ENCODE measurements at places on chromosomes 11 and 22.

- DNase-seq, result peak; percentile 76
These were observed 4.4 kb upstream of the PRR5 start for GRCh38 chr22:44697423-44698141.

DNA sequence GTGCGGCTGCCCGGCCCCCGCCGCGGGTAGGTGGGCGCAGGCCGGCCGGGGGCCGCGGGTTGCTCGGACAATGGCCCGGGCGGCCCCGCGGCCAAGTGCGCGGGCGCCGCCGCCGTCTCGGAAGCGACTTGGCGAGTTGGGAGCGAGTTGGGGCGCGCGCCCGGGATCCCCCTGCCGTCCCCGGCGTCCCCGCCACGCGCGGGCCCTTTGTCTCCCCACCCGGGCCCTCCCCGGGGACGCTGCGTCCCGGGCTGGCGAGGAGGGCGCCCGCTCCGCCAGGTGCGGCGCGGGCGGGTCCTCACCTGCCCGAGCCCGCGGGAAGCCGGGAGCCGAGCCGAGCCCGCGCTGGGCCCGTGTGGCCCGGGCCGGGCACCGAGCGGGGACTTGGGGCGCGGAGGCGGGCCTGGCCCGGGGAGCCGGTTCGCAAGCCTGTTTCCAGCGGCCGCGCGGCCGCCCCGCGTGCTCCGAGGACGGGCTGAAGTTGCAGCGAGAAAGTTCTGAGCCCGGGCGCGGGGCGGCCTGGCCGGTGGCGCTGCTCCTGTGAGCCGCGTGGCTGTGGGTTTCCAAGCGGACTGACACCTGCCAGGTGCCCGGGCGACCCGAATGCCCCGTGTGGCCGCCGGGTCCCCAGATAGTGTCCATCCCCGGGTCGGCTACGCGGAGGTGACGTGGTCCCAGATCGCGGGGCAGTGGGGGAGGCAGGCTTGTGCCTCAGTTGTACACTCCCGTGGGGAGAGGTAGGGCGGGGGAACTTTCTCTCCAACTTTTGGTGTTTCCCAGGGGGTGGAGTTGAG, 586 bp downstream of the LRP5 start:
- peak; percentile 18 for DNase-seq

DNA sequence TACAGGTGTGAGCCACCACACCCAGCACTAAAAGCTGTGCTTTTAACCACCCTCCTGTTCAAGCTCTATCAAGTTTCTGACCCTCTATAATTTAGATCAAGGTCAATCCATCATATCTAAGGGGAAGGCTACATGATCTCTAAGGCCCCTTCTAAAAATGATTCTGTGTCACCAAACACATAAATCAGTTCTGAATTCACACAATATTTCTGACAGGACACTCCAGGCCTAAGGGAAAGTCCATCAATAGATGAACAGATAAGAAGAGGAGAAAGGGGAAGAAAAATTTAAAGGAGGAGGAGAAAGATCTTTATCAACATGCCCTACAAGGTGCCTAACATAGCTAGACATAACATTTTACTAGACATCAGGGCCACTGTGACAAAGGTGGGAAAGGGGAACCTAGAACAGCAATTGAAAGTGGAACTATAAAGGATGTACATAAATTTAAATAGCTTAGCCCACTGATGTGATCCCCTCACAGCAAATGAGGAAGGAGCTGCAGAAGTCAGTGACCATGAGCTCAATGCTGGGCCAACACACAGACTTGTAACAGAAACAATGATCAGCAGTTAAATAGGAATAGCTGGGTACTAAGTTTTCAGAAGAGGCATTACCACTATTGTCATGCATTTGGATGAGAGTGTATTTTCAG, 4.7 kb downstream of the PRCP start:
- no peak for DNase-seq

GRCh38 chr11:15878756-15879155, 477.6 kb downstream of the SOX6 start:
- DNase-seq, result no peak

DNA sequence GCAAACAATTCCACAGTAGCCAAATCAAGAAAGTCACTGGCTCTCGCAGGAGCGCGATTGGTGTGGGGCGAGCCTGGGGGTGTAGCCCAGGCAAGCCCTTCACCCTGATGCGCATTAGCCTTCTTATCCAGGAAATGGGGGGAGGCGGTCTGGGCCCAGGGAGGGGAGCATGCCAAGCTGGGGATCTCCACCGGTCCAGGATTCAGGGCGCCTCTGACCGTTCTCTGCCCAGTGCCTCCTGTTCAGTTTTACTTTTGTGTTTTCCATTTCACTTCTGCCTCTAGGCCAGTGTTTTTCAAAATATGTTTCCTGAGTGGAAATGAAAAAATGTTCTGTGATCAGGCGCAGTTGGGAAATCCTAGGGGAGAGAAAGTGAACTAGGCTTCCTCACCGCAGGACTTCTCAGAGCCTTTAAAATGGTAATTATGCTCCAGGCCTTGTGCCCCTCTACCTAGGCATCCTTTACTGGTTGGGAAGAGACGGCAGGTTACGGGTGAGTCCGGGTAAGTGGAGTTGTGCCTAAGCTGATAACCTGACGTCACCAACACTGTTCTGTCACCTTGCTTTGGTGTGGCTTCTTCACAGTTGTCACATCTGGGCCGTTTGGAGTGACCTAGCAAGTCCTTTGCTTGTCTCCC, 18.4 kb downstream of the LRP5 start:
- no peak for DNase-seq

DNA sequence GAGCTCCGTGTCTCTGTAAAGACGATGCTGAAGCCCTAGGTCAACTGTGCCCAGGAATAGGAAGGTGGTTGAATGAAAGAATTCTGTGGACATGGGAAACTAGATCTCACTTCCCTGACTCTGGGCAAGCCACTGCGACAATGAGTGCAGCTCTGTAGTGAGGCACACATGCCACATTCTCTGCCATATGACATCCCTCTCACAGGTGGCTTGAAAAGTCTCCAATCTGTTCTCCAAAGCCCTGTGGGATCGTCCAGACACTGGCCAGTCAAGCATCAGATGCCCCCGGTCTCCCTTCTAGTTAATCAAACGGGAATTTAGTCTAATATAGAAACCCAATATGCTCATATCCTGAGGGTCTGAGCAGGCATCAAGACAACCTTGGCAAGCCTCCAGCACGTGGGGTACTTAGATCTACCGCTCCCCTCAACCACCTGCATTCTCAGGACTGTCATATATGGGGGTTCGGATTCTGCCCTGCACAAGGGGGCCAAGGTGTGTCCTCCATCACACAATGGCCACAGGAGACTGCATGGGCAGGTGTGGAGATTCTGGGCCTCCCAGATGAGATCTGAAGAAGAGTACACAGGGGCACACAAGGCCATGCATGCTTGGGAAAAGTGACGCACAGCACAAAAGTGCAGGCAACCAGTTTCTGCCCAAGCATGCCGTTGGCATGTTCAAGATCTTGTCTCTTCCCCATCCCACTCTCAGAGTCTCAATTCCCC, 11.9 kb downstream of the DKK3 start:
- no peak for DNase-seq

DNA sequence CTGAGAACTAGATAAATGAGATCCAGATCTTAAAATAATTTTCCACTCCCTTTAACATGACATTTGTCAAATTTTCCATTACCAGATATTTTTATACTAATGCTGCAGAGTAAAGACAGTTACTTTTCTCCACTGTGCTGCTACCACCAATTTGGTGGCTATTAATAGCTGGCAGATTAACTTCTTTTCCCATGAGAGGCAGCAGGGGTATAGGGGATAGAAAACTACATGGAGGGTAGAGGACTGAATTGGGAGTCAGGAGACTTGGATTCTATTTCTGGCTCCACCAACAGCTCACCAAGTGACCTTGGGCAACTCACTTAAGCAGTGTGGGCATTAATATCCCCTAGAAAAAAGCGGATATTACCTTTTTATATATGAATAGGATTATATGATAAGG, 69.2 kb downstream of the KIF18A start:
- DNase-seq, result no peak

GRCh38 chr22:22201185-22201929, 43.2 kb upstream of the VPREB1 start:
- DNase-seq, result peak; percentile 16

DNA sequence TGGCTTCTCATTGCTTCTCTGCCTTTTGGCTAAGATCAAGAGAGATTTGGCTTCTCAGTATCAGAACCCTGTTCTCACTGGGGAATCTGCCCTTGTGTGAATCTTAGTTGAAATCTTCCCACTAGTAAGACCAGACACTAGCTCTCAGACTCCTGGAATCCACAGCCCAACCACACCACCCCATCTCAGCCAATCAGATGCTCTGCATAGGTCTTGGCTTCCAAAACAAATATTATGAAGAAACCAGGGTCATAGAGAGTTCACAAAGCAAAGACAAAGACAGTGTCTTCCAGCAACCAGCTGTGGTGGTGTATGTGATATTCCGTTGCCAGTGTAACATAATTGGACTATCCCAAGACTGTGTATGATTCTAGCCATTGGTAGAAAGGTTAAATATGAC, 5.4 kb downstream of the OR8B12 start:
- DNase-seq, result peak; percentile 3

DNA sequence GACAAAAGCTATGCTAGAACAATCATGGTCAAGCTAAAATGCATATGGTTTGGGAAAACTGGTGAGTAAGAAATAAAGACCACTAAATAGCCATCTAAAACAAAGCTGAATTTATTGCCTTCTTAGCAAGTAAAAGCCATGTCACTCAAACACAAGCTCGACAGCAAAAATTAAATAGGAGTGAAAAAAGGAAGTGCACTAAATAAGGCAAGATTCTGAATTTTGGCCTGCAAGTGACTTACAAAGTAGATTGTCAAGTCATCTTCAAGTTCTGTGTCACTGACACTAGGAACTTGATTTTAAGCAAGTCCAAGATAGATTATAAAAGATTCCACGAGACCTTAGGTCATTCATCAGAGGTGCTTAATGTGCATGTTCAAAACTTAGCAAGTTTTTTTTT, 27.4 kb downstream of the TUG1 start:
- no peak for DNase-seq

- no peak for DNase-seq
These were observed 11.9 kb upstream of the BBS1 start for GRCh38 chr11:66498506-66498905.

DNA sequence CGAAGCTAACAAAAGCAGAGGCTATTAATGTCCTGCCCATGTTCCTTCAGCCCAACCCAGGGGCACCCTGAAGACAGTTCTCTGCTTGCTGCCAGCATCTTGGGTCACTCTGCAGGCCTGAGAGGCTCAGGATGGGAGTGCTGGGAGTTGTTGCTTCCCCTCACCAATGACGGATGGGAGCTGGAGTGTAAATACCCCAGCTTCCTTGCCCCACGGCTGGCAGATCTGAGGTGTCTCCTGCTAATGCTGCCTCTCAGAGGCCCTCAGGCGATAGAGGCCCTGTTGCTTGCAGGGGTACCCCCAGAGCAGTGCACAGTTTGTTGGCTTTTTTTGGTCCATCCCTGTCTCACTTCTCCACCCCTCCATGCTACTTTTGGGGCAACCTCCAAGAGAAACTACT, 32.9 kb downstream of the IFT27 start:
- no peak for DNase-seq

DNA sequence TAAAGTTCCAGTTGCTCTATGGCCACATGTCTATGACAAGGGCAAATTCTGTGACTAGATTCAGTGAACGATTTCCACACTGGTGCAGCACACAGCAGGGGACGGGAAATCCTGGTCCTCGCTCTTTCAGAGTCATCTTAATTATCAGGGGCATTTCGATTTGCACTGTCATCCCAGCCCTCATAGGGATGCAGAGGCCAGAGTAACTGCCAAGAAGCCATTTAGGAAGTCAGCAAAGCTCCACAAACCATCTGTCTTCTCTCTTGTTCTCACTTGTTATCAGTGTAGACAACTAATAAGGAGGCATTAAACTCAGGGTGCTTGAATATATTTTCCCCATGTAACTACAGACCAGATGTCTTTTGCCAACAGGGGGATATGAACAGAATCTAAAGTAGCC, 151.7 kb downstream of the STK33 start:
- DNase-seq, result no peak

DNA sequence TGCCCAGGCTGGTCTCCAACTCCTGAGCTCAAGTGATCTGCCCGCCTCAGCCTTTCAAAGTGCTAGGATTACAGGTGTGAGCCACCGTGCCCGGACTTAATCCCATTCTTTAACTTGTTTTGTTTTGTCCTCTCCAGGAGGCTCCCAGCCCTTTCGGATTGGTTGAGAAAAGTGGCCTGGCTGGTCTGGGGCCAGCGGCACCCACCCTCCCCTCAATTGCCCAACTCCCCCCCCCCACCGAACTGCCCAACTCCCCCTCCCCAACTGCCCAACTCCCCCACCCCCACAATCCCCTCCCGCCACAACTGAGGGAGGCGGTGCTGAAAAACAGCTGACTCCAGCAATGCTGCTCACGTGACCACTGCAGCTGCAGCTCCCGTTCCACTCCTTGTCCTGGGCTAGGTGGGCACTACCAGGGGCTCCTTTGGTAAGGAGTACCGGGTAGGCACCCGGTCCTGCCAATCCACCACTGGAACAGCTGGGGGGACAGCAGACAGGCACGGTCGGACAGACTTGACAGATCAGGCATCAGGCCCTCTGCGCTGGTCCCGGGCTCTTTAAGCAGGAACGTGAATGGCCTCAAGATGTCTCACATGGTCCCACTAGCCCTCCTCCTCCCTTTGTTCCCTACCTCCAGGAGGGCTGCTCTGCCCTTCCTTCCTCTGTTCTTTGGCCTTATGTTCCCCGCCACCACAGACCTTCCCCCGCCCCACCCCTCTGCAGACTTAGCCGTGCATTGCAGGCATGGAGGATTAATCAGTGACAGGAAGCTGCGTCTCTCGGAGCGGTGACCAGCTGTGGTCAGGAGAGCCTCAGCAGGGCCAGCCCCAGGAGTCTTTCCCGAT, at the start of gene TCN2:
TCN2 (plus strand) TSS at position 720 of the 845 bp plus-strand sequence. CDS start 158 bp downstream, outside the sequence.
- peak; percentile 83 for DNase-seq

DNA sequence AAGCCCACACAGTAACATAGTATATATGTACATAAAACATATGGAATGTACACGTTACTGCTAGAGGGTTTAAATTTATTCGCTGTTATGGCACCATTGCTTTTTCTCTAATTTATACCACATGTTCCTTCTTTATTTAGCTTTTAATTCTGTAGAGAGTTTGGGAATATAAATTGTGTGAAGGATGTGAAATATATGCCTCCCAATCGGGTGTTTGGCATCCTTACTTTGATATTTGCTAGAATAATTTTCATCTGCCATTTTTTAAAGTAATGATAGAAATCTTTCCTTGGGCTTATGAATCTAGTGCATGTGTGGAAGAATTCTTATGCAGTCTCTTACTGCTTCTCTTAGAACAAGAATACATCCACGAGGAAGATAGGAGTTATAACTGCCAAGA, 509.8 kb upstream of the RAG2 start:
- no peak for DNase-seq

DNA sequence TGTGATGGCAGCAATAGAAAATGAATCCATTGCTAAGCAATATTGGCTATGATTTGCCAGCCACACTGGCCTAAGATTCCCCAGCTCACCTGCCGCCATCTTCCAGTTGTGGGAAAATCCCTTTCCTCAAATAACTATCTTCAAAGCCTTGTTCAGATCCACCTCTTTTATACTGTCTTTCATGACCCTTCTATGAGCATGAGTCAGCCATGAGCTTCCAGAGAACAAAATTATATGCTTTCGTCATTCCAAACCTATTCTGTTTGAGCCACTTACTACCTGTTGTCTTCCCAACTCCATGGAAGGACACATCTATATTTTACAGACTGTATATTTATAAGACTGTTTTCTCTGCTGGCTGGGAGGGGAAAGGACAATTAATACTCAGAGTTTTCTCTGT, 25.0 kb upstream of the PRSS23 start:
- DNase-seq, result no peak

GRCh38 chr22:17237038-17237668, 17.9 kb upstream of the ADA2 start:
- DNase-seq, result no peak
